ENCODE measurements at places on chromosomes 3 and 15.

DNA sequence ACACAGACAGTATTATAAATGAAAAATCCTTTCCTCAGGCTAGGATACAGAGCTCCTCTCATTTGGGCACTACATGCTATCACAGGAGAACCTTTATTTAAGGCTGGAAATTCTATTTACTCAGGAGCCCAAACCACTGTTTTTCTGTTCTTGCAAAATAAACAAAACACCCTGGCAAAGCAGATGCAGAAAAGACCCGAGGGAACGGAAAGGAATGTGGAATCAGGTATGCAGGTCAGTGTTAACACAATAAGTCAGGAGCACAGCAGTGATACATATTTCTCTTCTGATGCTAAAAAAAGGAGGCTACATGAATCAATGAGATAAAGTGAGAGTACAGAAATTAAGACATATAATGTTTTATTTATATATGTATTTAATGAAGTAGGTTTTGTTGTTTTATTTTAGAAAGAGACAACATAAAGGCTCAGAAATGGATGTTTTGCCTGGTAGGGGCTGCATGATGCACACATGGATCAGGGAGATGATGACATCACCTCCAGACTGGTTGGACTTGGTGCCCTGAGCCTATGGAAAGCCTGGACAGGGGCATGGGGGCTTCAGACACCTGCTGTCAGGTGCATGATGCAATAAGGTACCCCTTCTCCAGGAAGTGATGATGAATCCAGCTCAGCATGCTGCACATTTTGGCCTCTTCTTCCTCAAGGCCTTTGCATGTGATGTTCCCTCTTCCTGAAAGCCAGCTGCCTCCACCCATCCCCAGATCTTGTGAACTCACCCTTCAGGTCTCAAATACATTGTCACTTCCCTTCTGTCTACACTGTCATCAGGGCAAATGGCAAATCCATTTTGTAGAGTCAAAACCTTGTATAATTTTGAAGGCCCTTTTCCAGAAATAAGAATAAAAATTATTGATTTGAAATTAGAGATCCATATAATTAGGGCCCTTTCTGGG is 19.1 kb upstream of the RBP1 start:
- no peak for DNase-seq

GRCh38 chr15:40060236-40060961 is 21.4 kb upstream of the SRP14 start:
- no peak for DNase-seq

GRCh38 chr3:119619094-119619493 is 21.4 kb downstream of the PLA1A start:
- DNase-seq: no peak

DNA sequence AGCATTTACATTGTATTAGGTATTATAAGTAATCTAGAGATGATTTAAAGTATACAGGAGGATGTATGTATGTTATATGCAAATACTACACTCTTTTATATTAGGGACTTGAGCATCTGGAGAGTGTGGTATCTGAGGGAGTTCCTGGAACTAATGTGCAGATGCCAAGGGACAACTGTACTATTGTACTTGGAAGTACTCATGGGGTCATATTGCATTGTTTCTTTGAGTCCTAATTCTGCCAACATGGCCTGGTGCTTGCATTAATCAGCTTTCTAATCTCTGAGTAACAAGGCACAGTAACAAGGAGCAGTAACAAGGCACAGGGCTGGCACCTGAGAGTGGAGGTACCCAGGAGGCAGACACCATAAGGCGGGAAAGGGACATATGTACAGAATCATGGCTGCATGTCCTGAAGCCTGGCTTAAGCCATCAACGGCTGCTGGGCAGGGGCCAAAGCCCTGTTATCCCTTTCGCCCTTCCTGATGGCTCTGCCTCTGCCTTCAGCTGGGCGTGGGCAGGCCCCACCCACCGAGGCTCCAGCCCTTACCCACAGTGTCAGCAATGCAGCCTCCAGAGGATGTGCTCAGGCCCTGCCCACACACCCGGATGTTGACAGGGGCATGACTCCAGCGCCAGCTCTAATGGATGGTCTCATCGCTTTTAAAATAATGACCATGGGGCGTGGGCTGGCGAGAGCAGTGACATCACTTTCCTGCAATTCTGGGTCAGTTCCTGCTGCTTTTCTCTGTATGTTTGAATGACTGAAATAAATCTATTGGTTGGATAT is 22.9 kb downstream of the CEMIP start:
- DNase-seq: no peak

- DNase-seq: no peak
Observed at GRCh38 chr3:172550347-172550943, 27.2 kb upstream of the TNFSF10 start.

DNA sequence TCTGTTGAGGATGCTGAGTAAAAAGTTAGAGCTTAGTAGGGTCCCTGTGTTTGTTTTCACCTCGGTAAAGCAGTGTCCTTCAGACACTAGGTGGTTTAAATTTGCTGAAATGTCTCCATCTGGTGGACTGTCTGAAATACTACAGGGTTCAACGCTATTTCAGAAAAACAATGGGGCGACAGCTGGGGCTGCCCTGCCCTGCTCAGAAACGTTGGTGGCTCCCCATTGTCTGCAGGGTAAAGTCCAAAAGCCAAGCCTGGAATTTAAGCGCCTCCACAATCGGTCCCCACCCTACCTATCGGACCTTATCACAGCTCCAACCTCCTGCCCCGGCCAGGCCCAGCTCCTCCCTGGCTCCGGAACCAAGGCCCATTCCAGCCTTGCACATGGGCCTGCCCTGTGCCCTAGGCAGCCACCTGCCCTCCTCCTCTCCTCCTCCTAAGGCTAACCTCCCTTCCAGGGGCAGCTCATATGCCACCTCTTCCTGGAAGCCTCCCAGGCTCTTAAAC is 4.3 kb upstream of the TSEN2 start:
- peak; percentile 77 for DNase-seq

DNA sequence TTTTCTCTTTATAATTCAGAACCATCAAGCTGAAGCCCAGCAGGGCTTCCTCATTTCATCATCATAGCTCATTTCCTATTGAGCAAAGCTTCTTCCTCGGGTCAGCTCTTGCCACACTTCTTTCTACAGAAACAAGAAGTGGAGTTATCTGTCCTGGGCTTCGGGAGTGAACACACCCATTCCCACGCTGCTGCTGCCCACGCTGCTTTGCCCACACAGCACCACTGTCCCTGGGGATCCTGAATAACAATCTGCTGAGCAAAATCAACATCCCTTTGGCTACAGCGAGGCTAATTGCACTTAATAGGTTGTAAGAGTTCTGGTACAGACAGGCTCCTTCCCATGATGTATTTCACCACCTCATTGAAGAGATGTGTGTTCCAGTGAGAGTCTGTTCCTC is 23.7 kb downstream of the CEP19 start:
- no peak for DNase-seq

DNA sequence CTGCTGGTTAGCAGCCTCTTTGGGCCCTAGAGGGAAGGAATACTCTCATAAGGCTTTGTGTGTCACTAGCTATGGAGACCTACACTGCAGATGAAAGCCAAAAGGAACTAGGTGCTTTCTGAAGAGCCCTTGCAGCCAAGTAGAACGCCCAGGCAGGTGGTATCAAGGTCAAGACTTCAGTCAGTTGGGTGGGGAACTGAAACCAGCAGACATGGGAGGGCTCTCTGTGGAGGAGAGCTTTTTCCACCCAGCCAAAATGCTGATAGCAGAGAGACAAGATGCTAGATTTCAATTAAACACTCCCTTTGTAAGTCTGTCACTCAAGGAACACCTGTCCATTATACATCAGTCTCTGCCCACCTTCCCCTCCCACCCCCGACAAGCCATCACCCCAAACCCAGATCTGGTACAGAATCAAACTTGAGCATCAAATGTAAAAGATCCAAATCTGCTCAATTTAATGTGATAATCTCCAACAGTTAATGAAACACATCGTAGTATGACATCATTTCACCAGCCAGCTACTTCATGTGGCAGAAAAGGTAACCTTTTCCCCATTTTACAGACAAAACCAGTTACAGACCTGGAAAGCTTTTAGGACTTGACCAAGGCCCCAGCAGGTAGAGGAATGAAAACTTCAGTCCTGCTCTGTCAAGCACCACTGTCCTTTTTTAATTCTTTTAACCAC is 14.6 kb downstream of the MRPS25 start:
- peak; percentile 79 for DNase-seq

- DNase-seq: no peak
Observed at GRCh38 chr3:128335621-128336296, 130.9 kb downstream of the DNAJB8 start.

DNA sequence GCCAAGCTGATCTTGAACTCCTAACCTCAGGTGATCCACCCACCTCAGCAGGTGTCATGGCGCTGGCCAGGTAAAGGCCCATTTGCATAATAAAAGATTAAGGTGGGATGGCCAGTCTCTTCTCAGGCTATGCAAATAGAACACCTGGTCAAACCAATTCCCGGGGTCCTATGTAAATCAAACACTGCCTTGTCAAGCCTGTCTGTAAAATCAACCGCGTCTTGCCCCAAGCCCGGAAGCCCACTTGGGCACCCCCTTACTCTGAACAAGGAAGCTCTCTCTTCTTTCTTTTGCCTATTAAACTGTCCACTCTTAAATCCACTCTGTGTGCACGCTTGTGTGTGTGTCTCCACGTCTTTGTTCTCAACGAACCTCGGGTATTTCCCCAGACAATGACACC is 13.0 kb upstream of the POC1A start:
- no peak for DNase-seq

DNA sequence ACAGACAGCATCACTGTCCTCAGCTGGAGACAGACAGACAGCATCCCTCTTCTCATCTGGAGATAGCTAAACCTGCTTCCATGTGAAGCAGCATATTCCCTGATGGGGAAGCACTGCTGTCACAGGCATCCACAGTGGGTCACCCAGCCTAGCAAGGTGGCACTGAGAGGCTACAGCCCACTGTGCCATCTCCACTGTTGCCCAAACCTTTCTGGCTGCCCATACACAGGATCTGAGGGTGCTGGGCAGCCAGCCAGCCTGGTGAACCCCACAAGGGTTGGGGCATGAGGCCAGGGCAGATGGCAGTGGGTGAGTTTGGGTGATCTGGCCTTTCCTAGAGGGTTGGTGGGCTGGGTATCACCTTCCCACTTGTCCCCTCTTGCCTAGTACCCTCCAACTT is 11.7 kb downstream of the CHST13 start:
- no peak for DNase-seq

GRCh38 chr3:141878817-141879216 is 2.4 kb downstream of the ATP1B3 start:
- DNase-seq: no peak

DNA sequence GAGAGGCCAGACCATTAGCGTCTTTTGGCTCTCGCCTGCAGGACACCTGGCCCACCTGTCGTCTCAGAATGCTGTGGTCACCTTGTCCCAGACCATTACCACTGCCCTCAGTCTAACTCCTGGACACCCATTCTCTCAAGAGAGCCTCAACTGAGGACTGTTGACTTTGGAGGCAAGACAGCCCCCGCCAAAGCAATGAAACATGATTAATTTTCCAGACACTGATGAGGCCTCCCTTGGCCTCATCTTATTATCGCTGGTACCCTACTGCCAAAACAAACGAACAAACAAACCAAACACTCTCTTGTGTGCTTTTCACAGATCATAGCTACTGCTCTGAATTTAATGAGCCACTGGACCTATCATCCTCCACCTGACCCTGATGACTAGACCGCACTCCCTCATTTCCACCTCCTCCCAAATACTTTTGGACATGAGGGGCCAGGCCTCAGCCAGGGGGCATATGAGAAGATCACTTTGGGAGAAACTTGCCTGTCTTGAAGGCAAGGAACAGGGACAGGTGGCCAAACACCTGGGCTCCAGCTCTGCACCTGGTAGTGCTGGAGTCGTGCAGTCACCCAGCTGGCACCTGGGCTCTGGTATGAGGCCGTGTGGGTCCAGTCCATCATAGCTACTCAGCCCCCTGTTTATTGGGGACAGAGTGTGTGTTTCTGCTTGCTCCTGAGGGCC is 27.6 kb downstream of the ALS2CL start:
- no peak for DNase-seq

DNA sequence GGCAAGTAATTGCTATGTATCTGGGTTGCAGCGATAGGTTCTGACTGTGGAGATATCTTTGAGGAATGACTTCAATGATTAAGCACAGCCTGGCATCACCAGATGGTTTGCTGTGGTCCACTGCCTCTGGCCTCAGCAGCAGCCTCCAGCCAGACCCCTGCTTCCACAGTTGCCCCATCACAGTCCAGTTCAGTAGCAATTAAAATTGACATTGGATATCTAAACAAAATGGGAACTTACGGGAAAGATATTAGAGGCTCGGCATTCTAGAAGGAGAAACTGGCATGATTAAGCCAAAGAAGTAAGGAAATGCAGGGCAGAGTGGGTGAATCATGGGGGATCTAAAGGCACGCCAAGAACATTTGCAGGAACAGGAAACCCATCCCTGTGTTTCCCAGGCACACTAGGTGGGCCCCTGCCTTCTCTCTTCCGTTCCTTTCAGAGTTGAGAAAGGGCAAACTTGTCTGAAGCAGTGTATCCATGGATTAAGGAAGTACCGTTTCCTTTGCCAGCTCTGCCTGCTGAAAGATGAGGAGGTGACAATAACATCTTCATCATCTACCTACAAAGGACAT is 36.3 kb upstream of the SH3BP5 start:
- no peak for DNase-seq

GRCh38 chr3:33597257-33597689 is 120.8 kb downstream of the CLASP2 start:
- DNase-seq: no peak

DNA sequence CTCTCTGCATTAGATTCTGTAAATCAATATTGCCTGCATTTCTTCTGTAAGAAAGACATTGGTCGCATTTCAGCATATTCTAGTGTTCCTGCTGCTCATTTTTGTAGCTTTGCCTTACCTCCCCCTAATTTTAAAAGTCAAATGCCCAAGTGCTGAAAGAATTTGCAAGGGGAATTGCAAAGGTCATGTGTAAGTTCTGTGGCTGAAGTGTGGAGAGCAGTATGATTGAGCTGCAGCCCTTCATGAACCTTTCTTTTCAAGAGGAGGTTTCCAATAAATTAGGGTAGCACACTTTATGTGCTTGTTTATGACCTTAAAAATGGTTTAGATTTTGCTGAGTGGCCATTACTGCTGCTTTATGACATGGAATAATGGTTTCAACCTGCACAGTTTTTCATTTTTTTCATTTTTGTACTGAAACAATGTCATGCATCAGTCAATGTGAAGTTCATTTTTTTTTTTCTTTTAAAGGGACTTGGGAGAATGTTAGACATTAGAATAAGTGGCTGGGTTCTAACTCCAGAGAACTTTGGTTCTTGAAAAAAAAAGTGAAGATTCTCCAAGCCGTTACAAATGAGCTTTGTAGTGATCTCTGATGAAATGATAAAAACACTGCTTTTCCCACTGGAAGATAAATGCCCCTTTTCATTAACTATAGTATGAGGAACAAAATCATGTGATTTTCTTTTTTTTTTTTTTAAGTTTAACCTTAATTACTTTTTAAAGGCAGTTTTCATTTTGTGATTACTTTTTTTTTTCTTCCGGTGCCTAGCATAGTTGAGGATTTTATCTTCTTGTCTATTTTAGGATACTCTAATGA is 99.6 kb downstream of the MITF start:
- DNase-seq: no peak

DNA sequence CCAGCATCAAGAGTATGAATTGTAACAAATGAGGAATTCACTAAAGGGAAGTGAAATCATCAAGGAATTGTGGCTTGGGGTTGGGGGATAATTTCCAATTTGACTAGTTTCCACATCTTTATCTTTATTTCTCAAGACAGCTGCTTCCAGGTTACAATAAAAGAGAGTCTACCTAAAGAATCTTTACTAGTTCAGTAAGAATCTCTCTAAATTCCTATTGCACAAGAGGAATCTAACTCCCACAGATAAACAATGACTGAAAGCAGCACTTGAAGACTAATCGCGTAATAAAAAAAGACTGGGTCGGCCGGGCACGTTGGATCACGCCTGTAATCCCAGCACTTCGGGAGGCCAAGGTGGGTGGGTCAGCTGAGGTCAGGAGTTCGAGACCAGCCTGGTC is 194.4 kb downstream of the KBTBD8 start:
- DNase-seq: no peak
